ENCODE measurements at places on chromosomes 1 and 21. TPM values are rescaled to one million over a fixed set of nuclear protein-coding genes. Genes with fewer than 3 reads are reported as not detected.

SELENON gene
- 50.4 TPM for total RNA-seq

PRR9 gene
- total RNA-seq, result not detected

SH2D5 gene
- total RNA-seq, result 9.6 TPM

DIO1 gene
- not detected for total RNA-seq

CFAP107 gene
- not detected for total RNA-seq

MRPS21 gene
- total RNA-seq, result 37.9 TPM

KIF26B gene
- 2.6 TPM for total RNA-seq

S100A8 gene
- not detected for total RNA-seq

LCE3D gene
- total RNA-seq, result not detected

TNFRSF25 gene
- 8.0 TPM for total RNA-seq

IL20 gene
- total RNA-seq, result not detected

RGS5 gene
- 1.3 TPM for total RNA-seq

PANK4 gene
- total RNA-seq, result 30.0 TPM

QSOX1 gene
- total RNA-seq, result 164 TPM

AK5 gene
- total RNA-seq, result 8.0 TPM

TCHHL1 gene
- not detected for total RNA-seq

DYNLT5 gene
- 0.49 TPM for total RNA-seq

IGSF21 gene
- total RNA-seq, result not detected

OR2M3 gene
- total RNA-seq, result not detected

CTSK gene
- 2.0 TPM for total RNA-seq
